Calu3 (cell line): ENCODE measurements at places on chromosomes 4 and X. TPM values are rescaled to one million over a fixed set of nuclear protein-coding genes. Genes with fewer than 3 reads are reported as not detected.

GRCh38 chr4:52555356-52555716 is 103.8 kb downstream of the USP46 start:
- DNase-seq: no peak

DNA sequence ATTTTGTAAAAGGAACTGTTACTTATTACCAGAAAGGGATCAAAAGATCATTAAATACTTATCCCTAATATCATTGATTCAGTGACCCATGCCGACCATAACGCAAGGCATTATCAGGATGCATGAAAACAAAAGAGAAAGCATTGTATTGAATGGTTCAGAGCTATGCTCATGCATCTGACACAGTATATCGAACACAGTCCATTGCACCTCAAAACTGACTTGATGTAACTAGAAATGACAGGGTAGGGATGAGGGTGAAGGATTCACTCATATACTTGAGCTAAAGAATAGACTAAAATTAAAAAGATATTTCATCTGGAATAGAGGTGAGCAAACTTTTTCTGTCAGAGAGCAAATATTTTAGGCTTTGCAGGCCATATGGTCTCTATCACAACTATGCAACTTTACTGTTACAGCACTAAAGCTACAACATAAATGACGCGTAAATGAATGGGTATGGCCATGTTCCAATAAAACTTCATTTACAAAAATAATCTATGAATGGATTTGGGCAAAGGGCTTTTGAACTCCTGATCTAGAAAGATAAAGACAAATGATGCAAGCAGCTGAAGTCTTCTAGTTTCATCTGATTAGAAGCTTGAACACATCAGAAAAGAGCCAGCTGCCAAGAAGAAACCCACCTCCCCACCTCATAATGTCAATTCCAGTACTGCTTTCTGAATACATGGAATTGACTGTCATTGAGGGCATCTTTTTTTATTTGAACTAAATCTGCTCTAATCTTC is 12.9 kb upstream of the SPP1 start:
- DNase-seq: no peak

DNA sequence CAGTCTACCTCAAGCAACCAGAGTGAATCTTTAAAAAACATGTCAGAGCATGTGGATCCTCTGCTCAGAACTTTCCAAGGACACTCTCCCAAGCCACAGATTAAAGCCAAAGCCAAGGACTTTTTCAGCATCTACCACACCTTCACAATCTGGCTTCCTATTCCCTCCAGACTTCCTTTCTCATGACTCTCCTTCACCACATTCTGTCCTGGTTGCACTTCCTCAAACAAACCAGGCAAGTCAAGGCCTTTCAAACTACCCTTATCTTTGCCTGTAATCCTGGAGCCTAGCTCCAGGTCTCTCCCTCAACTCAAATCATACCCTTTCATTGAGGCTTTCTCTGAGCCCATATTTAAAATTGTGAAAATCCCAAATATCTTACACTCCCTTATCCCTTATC is 191.6 kb upstream of the GALNTL6 start:
- DNase-seq: no peak

DNA sequence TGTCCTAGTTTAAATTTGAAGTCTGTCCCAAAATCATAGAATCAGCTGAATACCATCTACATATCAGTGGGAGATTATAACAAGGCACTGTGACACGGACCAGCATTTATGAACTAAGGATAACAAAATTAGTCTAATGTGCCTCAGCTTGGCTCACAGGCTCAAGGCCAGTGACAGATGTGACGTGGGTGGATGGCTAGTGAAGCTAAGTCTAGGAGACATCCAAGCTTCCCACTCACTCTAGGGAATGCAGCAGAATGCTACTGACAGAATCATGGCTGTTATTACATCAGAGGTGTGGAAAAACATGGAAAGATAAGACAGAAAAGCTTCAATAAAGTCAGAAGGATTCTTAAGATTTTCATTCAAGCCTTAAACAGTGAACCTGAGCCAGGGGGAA is 329.9 kb downstream of the NAF1 start:
- no peak for DNase-seq

The CTAG1A gene
- total RNA-seq: not detected in 2 replicates

The USP17L10 gene
- total RNA-seq: not detected in 2 replicates

The BEX5 gene
- total RNA-seq: 3.9 and 4.8 TPM in 2 replicates

The TXK gene
- total RNA-seq: 2.8 and 4.6 TPM in 2 replicates

The USP38 gene
- total RNA-seq: 15.9 and 17.1 TPM in 2 replicates
